ENCODE measurements at places on chromosomes 13 and 19.

DNA sequence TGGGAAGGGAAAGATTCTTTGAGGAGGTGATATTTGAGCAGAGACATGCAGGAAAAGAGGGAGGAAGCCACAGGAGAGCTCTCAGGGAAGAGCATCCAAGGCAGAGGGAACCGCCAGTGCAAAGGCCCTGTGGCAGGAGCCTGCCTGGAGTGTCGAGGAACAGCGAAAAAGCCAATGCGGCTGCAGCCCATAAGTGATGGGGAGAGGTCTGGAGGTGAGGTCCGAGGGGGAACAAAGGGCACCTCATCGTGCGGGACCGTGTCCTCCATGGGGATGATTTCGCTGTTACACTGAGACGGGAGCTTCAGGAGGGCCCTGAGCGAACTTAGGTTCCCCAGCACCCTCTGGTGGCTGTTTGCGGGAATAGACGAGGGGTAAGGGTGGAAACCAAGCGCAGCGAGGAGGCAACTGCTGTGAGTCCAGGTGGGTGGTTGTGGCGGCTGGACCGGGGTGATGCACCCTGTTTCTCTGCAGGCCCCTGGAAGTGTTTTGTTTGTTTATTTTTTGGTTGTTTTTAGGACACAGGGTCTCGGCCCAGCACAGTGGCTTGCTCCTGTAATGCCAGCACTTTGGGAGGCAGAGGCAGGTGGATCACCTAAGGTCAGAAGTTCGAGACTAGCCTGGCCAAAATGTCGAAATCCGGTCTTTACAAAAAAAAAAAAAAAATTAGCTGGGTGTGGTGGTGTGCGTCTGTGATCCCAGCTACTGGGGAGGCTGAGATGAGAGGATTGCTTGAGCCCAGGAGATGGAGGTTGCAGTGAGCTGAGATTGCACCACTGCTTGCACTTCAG is 5.9 kb upstream of the EHD2 start:
- DNase-seq: peak; percentile 70

DNA sequence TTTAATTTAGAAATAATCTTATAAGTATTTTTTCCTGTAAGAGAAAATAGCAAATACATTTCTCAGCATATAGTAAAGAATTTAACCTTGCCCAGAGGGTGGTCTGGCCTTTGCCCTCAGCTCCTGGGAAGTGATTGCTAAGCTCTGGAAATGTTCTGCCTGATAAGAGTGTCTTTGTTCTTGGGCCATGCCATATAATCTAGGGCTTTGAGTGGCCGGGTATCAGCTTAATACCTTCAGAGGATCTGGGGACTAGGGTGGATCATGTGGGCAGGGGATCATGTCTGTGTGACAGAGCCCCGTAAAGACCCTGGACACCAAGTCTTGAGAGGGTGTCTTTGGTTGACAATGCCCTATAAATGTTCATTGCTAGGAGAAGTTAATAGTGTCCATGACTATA is 1032.4 kb upstream of the MIR17HG start:
- DNase-seq: no peak

DNA sequence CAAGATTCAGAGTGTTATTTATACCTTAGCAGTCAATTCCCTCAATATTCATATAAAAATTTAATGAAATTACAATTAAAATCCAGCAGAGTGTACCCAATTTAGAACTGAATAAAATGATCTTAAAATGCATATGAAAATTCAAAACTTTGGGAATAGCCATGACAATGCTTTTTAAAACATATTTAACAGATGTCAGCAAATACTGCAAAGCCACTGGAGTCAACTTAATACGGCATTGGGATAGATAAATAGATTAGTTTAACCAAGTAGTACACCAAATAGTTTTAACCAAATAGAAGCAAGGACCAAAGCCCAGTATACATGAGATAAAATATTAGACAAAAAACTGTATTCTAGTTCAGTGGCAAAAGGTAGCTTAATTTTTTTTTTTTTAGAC is 79.8 kb downstream of the TNFSF13B start:
- DNase-seq: no peak

DNA sequence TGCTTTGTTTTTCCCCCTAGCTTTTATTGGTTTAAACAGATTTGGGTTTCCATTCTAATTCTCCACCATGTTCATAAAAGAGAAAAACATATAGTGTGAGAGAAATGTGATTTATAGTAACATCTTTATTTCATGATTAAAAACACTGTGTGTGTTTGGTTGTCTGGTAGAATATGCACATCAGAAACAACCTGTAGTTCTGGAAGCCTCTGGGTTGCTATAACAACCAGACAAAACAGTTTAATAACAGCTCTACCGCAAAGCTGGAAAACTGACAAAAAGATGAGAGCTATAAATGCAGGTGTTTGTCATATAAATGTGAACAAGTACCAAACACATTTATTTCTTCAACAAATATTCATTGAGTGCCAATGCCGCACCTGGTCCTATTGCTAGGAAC is 9.8 kb downstream of the KBTBD6 start:
- no peak for DNase-seq

DNA sequence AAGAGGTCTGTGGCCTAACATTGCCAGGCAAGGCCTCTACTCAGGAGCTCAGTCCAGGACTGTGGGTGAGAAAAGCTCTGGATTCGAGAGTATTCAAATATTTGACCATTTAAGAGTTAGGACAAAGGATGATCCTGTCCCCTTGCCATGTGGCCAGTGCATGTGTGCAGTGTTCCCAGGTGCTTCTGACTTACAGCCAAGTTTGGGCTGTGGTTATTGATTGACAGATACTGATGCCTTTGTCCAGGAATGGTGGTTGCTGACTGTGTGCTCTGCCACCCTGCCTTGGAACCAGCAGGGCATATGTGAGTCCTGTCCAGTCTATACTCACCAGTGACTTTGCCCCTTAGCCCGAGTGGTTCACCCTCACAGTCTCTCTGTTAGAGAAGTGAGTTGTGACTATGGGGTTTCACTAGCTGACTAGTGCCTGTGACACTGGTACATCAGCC is 51.9 kb downstream of the GARRE1 start:
- DNase-seq: no peak

DNA sequence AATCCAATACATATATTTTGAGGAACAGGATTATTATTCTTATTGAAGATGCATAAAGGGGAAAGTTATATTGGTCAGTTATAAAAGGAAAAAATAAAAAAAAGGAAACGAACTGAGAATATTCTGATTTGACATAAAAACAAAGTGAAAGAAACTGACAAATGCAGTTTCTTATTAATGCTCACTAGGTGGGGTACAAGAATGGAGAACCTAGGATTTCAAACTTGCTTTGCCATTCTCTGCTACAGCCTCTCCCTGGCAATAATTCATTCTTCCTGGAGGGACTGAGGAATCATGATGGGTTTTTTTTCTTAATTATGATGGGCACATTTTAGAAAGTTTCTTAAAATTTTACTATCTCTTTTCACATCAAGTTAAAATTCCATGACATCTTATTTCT is 154.9 kb downstream of the PCDH9 start:
- no peak for DNase-seq

GRCh38 chr19:50772476-50772875 is 2.2 kb downstream of the GPR32 start:
- DNase-seq: no peak

DNA sequence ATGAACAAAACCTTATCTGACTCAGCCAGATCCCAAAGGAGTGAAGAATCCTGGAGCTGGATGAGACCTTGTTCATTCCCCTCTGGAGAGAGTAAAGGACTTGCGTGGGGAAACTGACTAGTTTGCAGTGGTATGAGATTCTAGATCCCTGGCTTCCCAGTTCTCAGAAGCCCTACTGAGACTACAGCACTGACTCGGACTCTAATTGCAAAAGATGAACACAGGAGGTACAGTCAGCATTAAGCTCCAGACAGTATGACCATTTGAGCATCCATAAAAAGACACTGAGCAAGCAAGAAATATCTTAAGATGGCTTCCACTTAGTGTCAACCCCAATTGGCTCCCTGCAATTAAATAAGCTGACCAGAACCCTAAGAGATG is 6.8 kb downstream of the ZC3H4 start:
- no peak for DNase-seq

DNA sequence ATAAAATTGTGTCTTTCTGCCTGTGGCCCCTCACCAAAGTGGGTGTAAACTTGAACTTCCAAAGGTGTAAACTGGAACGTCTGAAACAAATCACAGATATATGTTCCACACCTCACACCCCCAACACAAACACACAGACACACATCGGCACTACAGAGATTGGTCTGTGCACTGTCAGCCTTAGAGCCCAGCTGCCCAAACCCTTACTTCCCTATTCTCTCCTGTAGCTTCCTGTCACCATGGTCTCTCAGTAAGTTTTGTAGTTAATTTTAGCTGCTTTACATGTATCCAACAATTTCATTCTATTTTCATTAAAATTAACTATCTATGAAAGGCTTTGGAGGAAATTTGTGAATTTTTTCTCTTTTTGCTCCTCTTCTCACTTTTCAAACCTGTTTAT is 5.4 kb downstream of the TM9SF2 start:
- no peak for DNase-seq

GRCh38 chr13:38090913-38091312 is 221.3 kb upstream of the TRPC4 start:
- no peak for DNase-seq

GRCh38 chr13:85095418-85096272 is 703.6 kb downstream of the SLITRK6 start:
- no peak for DNase-seq

GRCh38 chr19:49453757-49454240 is 774 bp downstream of the ALDH16A1 start:
- no peak for DNase-seq

GRCh38 chr13:64793592-64793991 is 2436.5 kb downstream of the PCDH9 start:
- DNase-seq: no peak

DNA sequence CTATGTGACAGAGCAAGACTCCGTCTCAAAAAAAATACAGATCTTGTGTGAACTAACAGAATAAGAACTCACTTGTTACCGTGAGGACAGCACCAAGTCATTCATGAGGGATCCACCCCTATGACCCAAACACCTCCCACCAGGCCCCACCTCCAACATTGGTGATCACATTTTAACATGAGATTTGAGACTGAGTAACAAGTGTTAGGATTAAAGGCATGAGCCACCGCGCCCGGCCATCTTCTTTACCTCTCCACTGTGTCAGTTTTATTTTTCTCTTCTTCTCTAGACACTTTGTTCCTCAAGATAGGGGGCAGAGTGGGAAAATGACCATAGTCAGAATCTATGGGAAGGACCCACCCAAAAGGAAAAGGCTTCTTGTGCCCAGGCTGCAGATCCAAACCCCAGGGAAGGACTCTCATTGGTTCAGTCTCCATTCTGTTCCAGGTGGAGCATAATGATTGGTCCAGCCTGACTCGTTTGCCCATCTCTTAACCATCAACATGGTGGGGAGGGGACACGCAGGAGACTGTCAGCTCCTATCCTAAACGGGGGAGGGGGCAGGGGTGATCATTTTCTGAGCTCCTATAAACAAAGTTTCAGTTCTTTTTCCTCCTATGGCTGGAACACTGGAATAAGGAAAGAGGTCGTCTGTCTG is 1.3 kb upstream of the CALM3 start:
- DNase-seq: no peak

DNA sequence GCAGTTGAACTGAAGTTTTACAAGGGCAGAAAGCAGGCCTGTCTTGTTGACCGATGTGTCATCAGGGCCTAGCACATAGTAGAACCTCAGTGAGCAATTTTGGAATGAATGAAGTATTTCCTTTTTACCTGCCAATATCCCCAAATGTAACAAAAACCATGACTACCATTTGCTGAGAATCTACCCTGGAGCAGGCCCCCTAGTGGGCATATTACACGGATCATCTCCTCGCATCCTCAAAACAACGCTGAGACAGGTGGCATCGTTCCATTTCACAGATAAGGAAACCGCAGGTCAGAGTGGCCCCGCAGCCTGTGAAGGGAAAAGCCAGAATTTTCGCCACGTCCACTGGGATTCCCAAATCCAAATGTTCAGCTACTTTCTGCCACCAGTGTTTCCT is 77.9 kb downstream of the CACNA1A start:
- no peak for DNase-seq

GRCh38 chr13:64936879-64937278 is 2293.3 kb downstream of the PCDH9 start:
- no peak for DNase-seq

DNA sequence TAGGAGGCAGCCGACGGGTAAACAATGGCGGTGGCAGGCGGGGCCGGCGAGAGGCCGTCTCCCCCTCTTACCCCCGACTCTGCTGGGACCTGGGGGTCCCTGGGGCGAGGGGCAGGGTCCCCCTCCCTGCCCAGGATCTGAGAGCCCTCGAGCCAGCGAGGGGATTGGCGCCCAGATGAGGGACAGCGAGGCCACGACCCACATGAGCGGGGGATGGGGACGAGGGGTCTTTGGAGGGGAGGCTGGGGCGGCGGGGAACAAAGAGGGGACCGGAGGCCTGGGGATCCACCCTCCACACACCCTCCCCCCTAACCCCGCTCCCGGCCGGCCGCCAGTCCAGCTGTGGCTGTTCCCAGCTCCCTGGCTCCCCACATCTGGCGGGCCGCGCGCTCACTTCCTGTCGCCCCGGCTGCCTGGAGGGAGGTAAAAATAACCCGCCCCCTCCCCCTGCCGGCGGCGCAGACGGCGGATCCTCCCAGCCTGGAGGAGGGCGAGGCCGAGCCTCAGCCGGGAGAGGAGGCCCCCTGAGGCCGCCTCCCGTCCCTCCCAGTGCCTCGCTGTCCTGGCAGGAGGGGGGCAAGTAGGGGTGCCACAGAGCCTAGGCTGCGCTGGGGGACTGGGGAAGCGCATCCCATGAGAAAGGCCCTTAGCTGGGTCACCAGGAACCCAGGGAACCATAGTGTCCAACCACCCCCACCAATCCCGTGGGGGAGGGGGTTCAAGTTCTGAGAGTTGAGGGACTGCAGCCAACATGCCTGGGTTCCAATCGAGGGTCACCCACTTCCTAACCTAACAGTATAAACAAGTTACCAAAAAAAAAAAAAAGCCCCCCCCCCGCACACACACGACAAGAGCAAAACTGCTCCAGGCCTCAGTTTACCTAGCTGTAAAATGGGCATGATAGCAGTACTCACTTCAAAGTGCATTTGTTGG is 29.3 kb upstream of the NANOS3 start:
- DNase-seq: peak; percentile 88

DNA sequence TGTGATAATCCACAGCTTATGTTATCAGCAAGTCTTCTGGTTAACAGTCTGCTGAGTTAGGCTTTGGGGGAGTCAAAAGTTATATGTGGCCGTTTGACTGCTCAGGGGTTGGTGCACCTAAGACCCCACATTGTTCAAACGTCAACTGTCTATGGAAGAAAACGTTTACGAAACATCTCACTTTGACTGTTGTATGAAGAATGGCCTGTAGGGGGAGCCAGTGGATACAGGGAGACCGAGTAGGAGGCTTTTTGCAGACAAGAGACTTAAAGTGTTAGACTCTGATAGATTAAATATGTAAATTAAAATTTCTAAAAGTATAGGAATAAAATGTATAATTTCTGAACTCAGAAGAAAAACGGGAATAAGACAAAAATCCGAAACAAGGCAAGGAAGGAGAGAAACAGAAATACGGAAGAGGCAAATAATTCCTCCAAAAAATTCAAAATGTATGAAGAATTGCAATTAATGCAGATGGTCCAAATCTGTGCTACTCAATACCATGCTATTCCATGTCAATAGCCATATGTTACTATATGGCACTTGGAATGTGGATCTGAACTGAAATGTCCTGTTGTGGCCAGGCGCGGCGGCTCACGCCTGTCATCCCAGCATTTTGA is 37.8 kb downstream of the TNFSF14 start:
- peak; percentile 84 for DNase-seq

GRCh38 chr19:1169921-1170885 is 3.9 kb downstream of the SBNO2 start:
- no peak for DNase-seq
